Activated naive CD4-positive, alpha-beta T cell (primary cell): ENCODE measurements at places on chromosomes 16 and 17.

DNA sequence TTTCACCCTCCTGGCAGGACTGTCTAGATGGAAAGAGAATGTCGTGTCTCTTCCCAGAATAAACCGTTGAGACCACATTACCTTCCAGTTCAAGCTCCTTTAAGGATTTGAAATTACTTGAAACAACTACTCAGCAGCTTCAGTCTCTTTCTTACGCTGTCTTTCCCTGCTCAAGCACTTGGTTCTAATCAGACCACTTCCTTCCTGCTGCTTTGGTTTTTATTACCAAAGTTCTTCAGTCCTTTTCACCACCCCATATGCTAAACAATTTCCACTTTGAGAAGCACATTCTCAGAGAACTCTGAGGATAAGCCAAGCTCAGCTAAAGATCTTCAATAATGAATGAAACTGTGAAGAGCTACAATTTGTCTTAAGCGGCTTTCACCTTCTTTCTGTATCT, 105.4 kb downstream of the STX8 start:
- no peak for DNase-seq

DNA sequence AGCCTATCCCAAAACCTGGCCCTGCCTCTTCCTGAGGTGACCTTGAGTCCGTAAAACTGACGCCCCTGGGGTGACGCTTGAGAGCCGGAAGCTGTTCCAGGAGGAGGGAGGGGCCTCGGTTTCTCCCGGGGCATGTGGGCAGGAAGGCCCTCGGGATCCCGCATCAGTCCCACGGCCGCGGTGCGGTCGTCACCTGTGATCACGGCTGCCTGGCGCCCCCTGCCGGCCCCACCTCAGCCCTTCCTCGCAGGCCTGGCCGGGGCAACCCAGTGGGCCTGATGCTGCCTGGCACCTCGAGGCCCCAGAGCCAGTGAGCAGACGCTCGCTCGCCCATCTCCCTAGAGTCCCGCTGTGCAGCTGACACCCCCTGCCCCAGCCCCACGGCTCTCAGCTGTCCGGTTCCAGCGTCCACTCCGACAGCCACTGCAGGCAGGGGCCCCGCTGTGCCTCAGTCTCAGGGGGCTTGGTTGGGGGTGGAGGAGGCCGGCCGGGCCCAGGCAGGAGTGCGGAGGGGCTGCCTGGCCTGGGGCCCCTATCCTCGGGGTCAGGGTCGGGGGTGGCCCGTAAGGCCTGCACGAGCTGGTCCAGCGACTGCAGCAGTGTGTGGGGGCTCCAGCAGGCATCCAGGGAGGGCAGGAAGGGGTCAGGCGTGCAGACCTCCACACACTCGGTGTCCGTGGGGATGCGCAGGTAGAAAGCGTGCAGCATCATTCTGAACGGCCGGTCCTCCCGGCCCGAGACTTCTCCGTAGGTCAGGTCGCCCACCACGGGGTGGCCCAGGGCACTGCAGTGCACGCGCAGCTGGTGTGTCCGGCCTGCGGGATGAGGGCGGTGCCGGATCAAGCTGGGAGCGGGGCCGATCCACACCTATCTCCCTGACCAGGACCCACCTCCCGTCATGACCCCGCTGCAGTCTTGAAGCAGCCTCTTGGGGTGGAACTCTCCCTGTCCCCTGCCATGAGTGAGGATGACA, 2.3 kb downstream of the RPUSD1 start:
- peak; percentile 33 for DNase-seq

GRCh38 chr17:55730380-55730779, 7.7 kb upstream of the TMEM100 start:
- no peak for DNase-seq

DNA sequence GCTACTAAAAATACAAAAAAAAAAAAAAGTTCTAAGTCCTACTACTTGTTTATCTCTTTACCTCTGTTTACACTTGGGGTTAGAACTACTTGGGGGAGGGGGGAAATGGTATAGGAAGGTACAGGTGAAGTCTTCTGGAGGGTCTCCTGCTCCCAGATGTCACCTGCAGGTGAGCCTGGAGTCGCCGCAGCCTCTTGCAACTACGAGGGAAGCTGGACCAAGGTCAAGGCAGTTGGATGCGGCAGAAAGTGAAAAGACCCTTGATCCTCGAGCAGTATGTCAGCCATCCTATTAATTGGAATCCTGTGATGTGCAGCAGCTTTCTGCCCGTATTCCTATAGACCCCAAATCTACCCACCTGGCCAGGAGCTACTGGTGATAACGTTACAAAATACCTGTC, 33.0 kb downstream of the HAPSTR1 start:
- DNase-seq, result no peak

GRCh38 chr17:310111-311010, 42.2 kb downstream of the RPH3AL start:
- DNase-seq, result no peak

GRCh38 chr17:73956595-73957465, 246.6 kb upstream of the RPL38 start:
- no peak for DNase-seq

DNA sequence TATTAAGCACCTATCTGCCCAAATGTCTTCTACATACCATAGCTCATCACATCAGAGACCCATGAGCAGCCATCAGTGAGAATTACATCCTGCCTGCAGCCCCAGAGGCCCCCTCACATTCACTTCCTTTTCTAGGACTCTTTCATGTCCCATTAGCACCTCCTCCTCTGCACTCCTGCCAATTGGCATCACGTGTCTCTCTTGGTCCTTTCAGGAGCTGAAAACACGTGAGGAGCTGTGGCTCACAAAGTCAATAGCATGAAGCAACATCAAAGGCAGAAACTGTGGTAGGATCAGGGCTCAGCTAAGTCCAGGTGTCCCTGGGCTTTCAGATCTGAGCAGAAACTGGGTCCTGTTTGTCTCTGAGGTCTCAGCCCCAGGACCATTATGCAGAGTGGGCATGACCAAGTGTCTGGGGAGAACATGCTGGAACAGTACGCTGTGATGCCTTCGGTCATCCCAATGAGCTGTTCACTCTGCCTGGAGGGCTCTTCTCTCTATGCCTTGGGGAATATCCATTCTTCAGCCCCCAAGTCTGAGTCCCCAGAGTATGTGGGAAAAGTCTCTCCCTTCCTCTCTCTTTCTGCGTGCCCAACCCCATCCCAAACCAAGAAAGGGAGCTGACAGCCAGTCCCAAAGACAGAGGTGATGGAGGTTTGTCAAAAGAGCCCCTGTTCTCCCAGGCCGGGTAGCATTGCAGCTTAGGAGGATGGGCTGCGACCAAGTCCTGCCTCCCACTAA, 457.0 kb upstream of the CDH5 start:
- DNase-seq, result no peak

DNA sequence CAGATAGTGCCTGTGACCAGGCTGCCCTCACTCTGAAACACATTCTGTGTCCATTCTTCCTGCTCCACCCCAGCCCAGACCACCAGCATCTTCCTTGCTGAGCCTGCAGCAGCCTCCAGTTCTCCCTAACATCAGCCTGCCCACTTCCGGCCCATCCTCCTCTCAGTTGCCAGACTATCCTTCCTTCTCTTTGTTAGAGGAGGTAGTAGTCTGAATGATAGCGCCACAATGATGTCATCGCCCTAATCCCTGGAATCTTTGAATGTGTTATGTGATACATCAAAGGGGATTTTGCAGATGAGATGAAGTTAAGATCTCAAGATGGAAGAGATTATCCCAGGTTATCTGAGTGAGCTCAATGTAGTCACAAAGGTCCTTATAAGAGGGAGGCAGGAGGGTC, 3.2 kb upstream of the ZDHHC1 start:
- DNase-seq, result no peak

DNA sequence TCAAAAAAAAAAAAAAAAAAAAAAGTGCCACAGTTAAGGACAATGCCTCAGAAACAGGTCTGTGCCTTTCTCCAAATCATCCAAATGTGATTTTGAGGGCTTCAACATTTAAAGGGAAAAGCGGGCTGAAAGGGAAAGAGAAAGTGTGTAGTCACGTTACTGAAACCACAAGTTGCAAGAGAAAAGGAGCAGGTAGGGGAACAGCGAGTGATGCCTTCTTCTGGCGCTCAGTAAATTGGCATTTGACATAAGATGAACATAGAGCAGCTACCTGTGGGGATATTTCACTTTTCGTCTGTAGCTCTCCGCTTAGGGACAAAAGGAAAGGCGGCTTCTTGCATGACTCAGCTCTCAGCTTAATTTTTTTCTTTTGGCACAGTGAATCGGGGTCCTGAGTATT, 11.1 kb downstream of the CMTM2 start:
- no peak for DNase-seq

DNA sequence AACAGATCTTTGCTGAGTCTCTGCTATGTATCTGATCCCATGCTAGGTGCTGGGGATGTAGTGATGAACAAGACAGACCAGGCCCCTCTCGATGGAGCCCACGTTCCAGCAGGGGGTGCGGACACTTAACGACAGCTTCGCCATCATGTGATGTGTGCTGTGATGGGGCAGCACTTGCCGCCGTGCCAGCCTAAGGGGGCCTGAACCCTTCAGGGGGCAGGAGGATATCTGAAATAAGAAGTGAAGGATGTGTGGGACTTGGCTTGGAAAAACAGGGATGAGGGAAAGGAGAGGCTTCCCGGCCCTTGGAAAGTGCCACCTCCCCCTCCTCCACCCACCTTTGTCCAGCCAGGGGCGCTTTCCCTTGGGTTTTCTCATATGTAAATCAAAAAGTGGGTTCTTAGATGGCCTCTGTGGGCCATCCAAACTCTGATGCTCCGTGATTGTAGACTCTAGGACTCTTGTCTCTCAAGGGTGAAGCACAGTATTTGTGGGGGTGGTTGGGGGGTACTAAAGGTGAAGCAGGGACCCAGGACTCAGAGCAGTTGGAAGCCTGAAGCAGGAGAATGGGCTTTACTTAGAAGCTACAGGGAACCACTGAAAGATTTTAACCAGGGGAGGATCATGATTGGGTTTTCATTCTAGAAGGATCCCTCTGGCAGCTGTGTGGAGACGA, 4.0 kb upstream of the DLX3 start:
- DNase-seq, result no peak
